ENCODE measurements at places on chromosomes 12 and 14. TPM values are rescaled to one million over a fixed set of nuclear protein-coding genes. Genes with fewer than 3 reads are reported as not detected.

CABP1 gene
- 2.3 TPM for total RNA-seq

DNA sequence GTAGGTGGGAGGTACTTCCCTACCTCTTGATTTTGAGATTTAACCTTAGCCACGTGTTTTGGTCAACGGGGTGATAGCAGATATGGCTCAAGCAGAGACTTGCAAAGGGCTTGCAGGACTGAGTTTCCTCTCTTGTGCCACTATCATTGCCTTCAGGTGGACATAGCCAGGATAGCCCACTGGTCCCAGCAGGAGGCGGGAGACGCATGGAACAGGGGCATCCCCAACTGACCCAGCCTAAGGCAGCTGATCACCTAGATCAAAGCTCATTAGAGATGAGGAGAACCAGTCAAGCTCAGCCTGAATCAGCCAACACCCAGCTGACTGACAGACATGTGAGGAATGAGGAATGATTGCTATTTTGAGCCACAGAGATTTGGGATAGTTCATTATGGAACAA lies 49.6 kb downstream of the CALM1 start:
- no peak for DNase-seq

- DNase-seq, result no peak
Observed at GRCh38 chr12:120041386-120042231, 52.6 kb downstream of the BICDL1 start.

GRCh38 chr14:92551044-92551841 lies 37.7 kb downstream of the RIN3 start:
- DNase-seq, result no peak

TSPAN19 gene
- total RNA-seq, result 0.58 TPM

- no peak for DNase-seq
Observed at GRCh38 chr12:56878010-56878339, 56.2 kb downstream of the SDR9C7 start.

DNA sequence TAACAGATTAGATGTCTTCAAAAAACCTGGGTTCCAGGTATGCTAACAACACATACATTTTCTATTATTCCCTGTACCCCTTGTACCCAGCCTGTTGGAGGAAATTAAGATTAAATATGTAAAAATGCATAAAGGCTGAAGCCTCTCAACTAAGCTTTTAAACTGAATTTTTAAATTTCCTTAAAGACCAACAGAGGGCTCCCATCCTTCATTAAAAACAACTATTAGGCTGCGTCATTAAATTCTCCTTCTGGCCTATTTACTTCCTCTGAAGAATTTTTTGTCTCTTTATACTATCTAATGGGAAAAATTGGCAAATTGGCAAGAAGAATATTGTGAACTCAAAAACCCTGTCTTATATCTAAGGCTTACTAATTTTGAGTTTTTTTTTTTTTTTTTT lies 21.8 kb downstream of the SENP1 start:
- DNase-seq, result no peak

DNA sequence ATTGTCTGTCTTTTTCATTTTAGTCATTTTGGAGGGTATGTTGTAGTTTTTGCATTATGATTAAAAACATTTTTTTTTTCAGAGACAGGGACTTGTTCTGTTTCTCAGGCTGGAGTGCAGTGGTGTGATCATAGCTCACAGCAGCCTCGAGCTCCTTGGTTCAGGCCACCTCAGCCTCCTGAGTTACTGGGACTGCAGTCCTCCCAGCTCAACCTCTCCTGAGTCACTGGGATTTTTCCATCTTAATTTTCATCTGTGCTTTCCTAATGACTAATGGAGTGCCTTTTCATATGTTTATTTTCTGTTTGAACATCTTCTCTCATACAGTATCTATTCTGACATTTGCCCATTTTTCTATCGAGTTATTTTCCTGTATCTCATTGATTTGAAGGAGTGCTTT lies 52.6 kb downstream of the DYRK2 start:
- no peak for DNase-seq

- peak; percentile 92 for DNase-seq
Observed at GRCh38 chr12:93569656-93570551, 2.6 kb upstream of the SOCS2 start.

GRCh38 chr12:49364989-49365388 lies 2.3 kb upstream of the SPATS2 start:
- no peak for DNase-seq

- no peak for DNase-seq
Observed at GRCh38 chr12:103884316-103884715, 43.3 kb upstream of the NT5DC3 start.

GRCh38 chr12:82290415-82290814 lies 67.8 kb downstream of the CCDC59 start:
- DNase-seq, result no peak

DNA sequence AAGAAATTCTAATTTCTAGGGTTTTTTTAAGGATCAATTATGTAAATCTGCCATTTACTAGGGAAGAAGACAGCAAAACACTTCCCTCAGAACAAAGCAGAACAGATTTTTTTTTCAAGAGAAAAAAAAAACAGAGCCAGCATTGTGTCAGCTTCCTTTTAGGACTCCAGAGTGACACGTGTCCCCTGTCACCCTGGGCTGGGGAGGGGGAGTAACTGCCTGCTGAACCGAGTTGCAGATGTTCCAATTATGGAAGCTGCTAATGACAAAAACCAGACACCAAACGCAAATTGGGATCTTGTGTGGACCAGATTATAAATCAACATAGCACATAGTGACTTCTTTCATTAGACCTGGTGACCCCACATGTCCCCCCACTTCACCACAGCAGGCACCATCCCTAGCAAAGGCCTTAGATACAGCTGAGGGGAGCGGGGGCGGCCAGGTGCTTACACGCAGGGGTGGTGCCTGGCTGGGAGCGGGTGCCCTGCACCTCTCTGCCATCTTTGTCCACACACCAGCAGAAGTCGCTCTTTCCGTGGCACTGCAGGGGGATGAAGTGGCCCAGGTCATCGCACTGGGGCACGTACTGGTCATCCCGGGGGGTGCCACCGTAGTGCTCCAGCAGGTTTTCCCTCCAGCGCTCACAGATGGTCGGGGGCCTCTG lies 25.4 kb downstream of the RTRAF start:
- no peak for DNase-seq

- no peak for DNase-seq
Observed at GRCh38 chr12:104473374-104473983, 16.7 kb downstream of the CHST11 start.

GRCh38 chr12:49969651-49970429 lies 2.9 kb upstream of the AQP6 start:
- DNase-seq, result no peak
